Stimulated activated CD4-positive, alpha-beta T cell treated with anti-CD3 and anti-CD28 coated beads, Interleukin-4, amount 100 ng/mL, for 4 hours (primary cell): ENCODE measurements at places on chromosomes 5 and 9.
A peak's percentile ranks its signal among the peaks of the same experiment; 100 is the strongest.

DNA sequence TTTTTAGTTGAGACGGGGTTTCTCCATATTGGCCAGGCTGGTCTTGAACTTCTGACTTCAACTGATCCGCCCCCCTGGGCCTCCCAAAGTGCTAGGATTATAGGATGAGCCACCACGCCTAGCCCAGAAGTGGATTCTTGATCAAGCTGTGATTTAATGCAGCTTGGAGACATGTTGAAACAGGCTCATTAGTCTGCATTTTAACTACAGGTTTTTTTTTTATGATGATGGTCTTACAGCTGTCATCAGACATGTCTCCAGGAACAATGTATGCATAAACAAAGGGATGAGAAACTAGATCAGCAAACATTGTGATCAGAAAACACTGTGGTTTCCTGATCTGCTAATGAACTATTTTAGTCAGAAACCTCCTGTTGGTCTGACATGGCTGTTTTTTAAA lies 30.0 kb upstream of the PLPP1 start:
- no peak for DNase-seq

GRCh38 chr5:74613283-74613682 lies 27.2 kb downstream of the ENC1 start:
- DNase-seq, result no peak

- DNase-seq, result peak; percentile 31
Observed at GRCh38 chr5:35815089-35815936, 41.4 kb upstream of the IL7R start.

- no peak for DNase-seq
Observed at GRCh38 chr5:111472579-111472978, 39.8 kb downstream of the STARD4 start.

GRCh38 chr5:156824800-156825199 lies 25.3 kb upstream of the PPP1R2B start:
- no peak for DNase-seq

DNA sequence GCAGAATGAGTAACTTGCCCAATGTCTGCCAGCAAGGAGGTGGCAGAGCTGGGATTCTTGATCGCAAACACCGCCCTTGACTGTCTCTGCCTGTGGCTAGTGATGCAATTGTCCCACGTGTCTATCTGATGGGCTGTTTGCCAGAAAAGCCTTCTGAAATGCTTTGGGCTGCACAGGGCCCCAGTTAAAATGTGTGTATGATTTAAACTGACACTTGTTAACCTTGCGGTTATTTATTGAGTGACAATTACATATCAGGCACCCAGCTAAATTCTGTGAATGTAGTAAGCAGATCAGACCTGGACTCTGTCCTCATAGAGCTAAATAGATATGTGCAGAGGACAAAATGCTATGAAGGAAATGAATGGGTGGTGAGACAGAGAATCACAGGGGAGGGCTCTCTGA lies 11.6 kb upstream of the IL12B start:
- no peak for DNase-seq

GRCh38 chr9:16496908-16497307 lies 373.6 kb downstream of the BNC2 start:
- DNase-seq, result no peak

- DNase-seq, result no peak
Observed at GRCh38 chr9:97978371-97979130, 4.6 kb upstream of the ANP32B start.

DNA sequence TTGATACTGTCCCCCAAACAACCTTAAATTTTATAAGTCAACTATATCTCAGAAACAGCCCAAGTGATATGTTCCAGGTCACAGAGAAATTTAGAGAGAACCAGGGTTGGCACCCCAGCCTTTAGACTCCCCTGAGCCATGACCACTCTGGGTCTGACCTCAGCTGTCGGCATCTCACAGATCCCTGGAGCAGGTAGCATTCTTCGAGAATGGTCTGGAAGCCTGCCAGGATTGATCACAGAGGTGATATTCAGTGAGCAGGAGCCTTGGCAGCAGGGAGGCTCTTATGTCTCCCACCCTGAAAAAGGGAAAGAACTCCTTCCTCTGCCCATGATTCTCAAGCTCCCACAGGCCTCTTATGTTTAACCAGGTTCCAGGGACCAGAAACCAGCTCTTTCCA lies 58.2 kb downstream of the PLK2 start:
- DNase-seq, result no peak

- no peak for DNase-seq
Observed at GRCh38 chr5:80266566-80266965, 10.7 kb upstream of the SERINC5 start.

- no peak for DNase-seq
Observed at GRCh38 chr5:96868603-96869371, 7.5 kb upstream of the ERAP2 start.

DNA sequence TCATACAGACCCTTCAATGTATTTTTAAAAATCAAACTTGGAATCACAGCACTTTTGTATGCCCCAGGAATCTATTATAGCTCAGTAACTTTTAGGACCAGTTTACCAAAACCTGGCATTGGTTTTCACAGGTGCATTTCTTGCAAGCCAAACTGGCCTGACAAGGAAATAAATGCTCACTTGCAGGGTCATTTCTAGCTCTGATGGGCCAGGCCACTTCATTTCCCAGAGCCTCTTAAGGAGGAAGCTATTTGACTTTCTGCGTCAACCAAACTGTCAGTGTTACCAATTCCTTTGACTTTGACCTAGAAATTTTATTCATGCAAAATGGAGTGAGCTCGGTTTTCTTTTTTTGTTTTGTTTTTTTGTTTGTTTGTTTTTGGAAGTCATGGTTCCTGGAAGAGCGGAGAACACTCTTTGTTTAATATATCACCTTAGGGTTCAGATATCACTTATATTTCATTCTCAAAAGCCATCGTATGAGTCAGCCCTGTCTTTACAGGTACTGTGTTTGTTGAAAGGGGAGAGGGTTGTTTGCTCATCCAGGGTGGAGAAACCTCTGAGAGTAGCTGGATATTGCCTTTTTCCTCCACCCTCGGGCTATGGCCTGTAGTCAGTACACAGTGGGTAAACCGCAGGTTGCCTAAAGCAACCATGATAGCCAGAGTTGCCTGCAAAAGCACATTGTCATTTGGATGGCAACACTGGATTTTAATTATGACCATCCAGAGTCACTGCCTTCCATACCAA lies 58.9 kb downstream of the GNA14 start:
- DNase-seq, result no peak

DNA sequence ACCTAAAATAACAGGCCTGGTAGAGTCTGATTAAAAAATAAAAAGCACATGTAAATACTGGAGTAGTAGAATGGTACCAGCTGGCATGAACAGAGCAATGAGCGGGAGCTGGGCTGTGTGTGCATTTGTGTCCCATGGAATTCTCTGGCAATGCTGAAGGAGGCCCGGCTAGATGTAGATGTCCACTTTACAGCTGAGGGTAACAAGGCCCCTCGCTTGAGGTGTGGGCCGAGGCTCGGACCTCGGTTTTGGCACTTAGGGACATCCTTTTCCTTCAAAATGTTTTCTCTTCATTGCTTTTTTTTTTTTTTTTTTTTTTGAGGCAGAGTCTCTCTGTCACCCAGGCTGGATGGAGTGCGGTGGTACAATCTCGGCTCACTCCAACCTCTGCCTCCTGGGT lies 1.5 kb upstream of the FGD3 start:
- DNase-seq, result no peak

DNA sequence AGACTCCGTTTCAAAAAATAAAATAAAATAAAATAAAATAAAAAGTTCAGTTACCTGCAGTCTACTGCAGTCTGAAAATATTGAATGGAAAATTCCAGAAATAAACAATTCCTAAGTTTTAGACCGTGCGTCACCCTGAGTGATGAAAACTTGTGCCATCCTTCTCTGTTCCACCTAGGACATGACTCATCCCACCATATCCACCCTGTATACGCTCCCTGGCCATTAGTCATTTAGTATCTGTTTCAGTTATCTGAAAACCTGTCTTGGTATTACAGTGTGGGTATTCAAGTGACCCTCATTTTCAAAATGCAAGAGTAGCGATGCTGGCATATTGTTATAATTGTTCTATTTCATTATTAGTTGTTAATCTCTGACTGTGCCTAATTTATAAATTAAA lies 51.8 kb upstream of the TEX48 start:
- no peak for DNase-seq

DNA sequence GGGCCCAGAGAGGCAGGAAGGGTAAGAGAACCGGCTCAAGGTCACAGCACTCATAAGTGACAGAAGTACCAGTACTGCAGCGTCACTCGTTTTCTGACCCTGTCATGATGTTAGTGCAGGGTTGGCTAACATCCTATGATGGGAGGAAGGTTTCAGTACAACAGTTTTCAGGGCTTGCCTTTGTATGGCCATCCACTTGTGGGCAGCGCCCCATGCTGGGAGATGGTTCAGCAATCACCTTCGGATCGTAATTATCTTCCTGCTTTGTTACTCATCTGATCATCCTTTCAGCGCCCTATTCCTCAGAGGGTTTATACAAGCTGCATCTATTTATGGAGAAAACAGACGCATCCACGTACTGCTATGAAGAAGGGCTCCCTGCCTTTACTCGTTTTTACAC lies 2.4 kb downstream of the MAP1B start:
- no peak for DNase-seq

- no peak for DNase-seq
Observed at GRCh38 chr9:19442240-19442639, 33.4 kb downstream of the ACER2 start.

- DNase-seq, result no peak
Observed at GRCh38 chr5:115069087-115069968, 100.4 kb downstream of the TRIM36 start.

- DNase-seq, result no peak
Observed at GRCh38 chr5:36357391-36357975, 55.8 kb upstream of the RANBP3L start.

DNA sequence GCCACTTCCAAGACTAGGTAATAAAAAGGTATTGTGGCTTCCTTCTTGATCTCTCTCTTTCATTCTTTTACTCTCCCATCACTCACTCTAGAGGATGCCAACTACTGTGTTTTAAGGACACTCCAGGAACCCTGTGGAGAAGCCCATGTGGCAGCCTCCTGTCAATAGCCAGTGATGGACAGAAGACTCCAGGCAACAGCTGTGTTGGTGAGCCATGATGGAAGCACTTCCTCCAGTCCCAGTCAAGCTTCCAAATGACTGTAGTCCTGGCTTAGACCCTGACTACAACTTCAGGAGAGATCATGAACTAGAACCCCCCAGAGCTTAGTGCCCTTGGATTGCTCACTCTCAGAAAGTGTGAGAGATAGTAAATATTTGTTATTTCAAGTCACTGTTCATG lies 123.9 kb downstream of the PPP2R2B start:
- no peak for DNase-seq

DNA sequence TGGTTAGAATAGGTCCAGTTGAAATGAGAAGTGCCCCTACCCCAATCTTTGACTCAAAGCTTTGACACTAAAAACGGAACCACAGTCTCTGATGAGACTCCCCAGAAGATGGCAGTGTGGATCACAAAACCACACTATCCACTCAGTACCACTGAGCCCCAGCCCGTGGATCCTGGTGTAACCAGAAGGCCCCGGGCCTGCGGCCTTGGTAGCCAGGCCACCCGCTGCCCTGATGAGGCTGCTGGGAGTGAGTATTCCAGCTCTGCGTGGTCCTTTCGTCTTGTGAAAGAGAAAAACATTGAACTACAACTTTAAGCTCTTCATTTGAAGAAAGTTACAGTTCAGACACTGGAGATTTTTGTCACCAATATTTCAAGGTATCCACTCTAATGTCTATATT lies 42.2 kb upstream of the FBP1 start:
- peak; percentile 29 for DNase-seq

DNA sequence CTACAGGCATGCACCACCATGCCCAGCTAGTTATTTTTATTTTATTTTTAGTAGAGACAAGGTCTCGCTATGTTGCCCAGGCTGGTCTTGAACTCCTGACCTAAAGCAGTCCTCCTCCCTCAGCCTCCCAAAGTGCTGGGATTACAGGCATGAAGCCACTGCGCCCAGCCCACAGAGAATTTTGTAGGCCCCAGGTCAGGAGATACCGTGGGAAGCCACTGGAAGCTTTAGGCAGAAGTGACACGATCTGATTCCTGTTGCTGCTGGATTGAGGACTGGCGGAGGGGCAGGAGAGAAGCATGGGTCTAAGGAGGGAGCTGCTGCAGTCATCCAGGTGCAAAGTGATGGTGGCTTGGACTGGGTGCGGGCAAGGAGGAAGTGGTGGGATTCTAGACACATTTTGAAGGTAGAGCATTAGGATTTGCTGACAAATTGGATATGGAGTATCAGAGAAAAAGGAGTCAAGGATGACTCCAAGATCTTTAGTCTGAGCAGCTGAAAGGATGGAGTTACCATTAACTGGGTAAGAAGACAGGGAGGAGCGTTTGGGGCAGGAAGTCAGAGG lies 20.7 kb downstream of the TCF7 start:
- peak; percentile 0 for DNase-seq

DNA sequence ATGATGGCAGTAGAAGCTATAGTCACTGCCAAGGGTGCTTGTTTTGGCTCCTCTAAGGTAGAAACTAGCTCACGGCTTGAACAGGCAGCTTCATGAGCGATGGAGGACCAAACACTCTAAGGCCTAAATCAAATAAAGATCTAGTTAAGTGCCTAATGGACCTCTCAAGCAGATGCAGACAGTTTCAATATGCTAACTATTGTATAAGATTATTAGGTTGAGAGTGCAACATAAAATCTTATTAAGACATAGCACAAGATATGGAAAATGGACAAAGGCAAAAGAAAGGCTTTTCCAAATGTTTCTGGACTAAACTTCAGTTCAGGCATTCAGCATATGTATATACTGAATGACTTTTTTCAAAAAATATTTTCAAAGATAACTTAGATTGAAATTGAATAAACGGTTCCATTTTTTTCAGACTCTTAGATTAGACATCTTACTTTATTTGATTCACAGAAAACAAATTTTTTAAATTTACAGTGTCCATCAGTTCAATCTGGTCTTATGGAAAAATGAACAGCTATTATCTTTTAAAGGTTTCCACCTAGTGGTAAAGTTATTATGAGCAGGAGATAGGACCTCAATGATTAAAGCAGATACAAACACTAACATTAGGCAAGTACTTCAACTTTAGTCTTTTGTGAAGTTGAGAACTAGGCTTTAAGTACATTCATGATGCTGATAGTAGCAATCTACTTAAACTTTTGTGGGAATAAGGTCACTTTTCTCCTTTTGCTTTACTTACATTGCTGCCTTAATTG lies 1167.7 kb downstream of the MAT2B start:
- no peak for DNase-seq

DNA sequence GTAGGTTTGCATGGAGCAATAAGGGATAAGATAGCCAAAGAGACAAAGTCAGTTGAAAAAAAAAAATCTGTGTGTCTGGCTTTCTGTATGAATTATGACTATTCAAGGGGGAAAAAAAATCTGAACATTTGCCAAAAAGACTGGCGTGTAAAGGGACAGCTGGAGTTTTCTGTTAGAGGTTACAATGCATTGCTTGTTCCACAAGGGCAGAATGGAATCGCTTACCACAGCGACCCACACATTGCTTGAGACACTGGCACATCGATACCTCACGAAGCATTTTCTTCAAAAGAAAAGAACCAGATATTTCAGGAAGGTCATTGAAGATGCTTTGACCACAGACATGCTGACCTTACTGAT lies 327.8 kb downstream of the TMEM167A start:
- DNase-seq, result no peak

GRCh38 chr5:96017951-96018350 lies 56.3 kb upstream of the ELL2 start:
- DNase-seq, result no peak

GRCh38 chr5:53714667-53715010 lies 154.2 kb downstream of the NDUFS4 start:
- DNase-seq, result no peak
